Karpas-422 (cell line): ENCODE measurements at places on chromosomes 16 and 17. TPM values are rescaled to one million over a fixed set of nuclear protein-coding genes. Genes with fewer than 3 reads are reported as not detected.

XYLT2 gene
- total RNA-seq: 11.4 and 30.4 TPM in 2 replicates

SSTR5 gene
- total RNA-seq: not detected in 2 replicates

TUFM gene
- total RNA-seq: 161 and 250 TPM in 2 replicates

SCARF1 gene
- 0.18 TPM in 1 of 2 replicates, not detected in the other for total RNA-seq

LPO gene
- 0.36 TPM in 1 of 2 replicates, not detected in the other for total RNA-seq

FLYWCH2 gene
- total RNA-seq: 63.5 and 85.1 TPM in 2 replicates
